ENCODE measurements at places on chromosomes 3 and 15.

DNA sequence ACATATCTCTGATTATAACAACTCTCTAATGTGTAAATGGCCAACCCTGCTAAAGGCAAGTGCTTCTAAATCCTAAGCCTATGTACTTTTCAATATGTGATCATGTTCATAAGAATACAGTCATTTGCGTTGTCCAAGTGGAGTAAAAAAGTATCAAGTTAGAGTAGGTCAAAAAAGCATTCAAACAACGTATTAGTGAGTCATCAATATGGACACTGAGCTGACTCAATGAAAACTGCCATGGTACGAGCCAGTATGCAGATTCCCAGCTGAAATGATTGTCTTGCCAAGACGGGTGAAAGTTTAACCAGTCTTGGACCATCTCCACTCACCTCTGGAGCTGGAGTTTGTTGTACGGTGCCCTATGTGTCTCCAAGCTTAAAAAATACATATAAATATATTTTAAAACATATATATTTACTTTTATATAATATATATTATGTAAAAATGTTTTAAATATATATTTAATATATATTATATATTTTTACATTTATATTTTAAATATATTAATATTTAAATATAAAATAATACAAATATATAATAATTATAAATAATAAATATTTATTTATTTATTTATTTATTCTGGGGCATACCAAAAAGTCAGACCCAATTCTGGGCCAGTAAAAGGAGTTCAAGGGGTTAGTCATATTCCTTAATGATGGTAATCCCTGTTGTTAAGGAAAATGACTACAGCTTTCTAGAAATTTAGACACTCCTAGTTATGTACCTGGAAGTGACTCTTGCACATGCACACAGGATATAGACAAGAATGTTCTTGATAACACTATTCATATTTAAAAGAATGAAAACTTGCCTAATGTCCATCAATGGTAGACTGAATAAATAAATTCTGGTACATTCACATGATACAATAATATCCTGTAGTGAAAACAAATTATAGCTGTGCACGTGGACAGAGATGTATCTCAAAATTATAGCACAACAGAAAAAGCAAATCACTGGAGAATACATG, 27.2 kb downstream of the PLSCR4 start:
- DNase-seq, result no peak

GRCh38 chr15:87846746-87847145, 409.8 kb downstream of the NTRK3 start:
- DNase-seq, result no peak

- DNase-seq, result peak; percentile 75
Observed at GRCh38 chr3:195863121-195864061, 45.0 kb downstream of the TNK2 start.

- DNase-seq, result no peak
Observed at GRCh38 chr15:75590239-75590638, 11.1 kb upstream of the PTPN9 start.

DNA sequence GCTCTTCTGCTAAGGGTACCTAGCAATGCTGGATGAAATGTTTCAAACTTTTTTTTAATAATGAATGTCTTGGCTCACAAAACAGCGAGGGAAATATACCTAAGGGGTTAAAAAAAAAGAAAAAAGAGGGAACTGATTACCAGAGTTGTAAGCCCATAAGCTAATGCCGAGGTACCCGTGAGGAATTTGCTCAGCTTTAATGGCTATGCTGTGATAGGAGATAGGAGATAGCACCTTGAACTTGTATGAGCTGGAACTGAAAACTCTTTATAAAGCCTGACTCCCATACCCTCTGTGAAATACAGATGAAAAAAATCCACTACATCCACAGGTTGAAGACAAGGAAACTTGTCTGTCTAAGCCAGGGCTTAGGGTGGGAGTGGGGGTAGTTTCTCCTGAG, 13.9 kb downstream of the GRAMD1C start:
- DNase-seq, result no peak

DNA sequence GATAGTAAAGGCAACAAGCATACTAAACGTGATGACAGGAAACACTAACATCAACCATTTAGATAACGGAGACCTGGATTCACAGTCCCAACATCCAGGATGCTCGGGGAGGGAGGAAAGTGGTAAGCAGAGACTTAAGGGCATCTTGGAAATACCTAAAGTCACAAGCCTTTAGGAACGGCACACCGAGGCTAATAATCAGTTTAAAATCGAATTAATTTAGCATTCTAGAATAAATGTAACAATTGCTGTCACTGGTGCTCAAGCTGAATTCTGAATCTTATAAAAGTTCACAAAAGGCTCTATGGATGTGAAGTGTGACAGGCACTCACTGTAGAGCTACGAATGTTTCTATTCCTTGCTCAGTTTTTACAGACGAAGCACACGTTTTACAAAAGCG, 1.3 kb downstream of the CD47 start:
- DNase-seq, result no peak

GRCh38 chr3:48695393-48695753, 9.7 kb upstream of the NCKIPSD start:
- no peak for DNase-seq

- no peak for DNase-seq
Observed at GRCh38 chr3:106191913-106192312, 323.1 kb upstream of the CBLB start.

- no peak for DNase-seq
Observed at GRCh38 chr15:69613988-69614387, 161.4 kb downstream of the RPLP1 start.
